ENCODE measurements at places on chromosomes 4 and X. TPM values are rescaled to one million over a fixed set of nuclear protein-coding genes. Genes with fewer than 3 reads are reported as not detected.

Gene LINC00632
- 228 TPM for total RNA-seq

DNA sequence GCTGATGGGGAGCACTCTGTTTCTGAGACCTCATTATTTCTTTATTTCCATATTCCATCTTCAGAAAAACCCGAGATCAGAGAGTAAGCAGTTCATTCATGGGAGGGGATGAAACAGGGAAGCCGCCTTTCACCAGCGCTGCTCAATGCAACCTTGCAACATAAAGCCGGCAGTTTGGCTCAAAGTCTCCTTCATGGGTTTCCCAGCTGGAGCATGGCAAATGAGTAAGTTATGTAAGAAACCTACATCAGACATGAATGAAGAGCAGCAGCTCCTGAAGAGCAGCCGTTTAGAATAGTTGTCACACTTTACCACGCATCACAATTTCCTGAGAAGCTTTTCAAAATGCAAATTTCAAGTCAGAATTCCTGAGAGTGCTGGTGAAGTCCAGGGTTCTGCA, 578.8 kb downstream of the FSTL5 start:
- no peak for DNase-seq

GRCh38 chr4:117971403-117971802, 62.9 kb upstream of the NDST3 start:
- no peak for DNase-seq

Gene ARHGEF9
- total RNA-seq: 34.9 TPM

DNA sequence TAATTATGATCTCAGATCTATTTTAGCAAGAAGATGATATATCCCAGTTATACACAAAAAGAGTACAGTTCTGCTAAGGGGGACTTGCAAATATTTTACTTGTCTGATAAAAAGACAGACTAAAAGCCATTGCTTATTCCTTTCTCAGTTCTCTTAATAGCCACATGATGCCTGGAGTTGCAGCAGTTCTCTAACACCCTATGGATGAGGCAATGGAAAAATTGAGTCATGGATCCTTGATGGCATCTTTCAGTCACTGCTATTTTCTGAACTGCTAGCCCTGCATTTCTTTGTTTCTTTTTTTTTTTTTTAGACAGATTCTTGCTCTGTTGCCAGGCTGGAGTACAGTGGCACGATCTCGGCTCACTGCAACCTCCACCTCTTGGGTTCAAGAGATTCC, 1956.7 kb downstream of the C4orf33 start:
- DNase-seq: no peak

Gene NAA11
- not detected for total RNA-seq

- DNase-seq: no peak
Observed at GRCh38 chrX:319579-320125, 1.1 kb upstream of the GTPBP6 start.

DNA sequence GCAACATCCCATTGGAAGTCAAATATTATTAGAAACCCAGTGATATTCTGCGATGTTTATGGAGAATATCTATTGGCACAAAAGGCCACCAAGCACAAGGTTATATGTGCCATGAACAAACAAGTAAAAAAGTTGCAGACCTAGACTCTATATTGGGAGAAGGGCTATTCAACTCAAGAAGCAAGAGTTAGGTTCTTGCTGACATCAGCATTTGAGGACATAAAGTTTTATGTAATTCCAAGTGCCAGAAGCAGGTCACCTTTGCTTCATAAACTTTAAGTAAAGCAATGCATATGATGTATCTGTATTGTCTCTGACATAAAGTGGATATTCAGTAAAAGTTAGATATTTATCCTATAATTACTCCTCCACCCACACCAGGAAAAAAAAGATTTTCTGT, 71.1 kb downstream of the MAGEB10 start:
- no peak for DNase-seq

Gene BMX
- 4.7 TPM for total RNA-seq

GRCh38 chr4:17932041-17932440, 89.5 kb downstream of the LCORL start:
- no peak for DNase-seq

Gene NHSL2
- 7.6 TPM for total RNA-seq

Gene PNMA6F
- not detected for total RNA-seq

Gene KLB
- not detected for total RNA-seq

- DNase-seq: no peak
Observed at GRCh38 chr4:26793735-26794134, 66.9 kb upstream of the STIM2 start.

GRCh38 chr4:183627979-183628588, 30.9 kb downstream of the RWDD4 start:
- DNase-seq: no peak

Data from uterus (tissue), 4 donors.